ENCODE measurements at places on chromosomes 5 and 9. TPM values are rescaled to one million over a fixed set of nuclear protein-coding genes. Genes with fewer than 3 reads are reported as not detected.

DNA sequence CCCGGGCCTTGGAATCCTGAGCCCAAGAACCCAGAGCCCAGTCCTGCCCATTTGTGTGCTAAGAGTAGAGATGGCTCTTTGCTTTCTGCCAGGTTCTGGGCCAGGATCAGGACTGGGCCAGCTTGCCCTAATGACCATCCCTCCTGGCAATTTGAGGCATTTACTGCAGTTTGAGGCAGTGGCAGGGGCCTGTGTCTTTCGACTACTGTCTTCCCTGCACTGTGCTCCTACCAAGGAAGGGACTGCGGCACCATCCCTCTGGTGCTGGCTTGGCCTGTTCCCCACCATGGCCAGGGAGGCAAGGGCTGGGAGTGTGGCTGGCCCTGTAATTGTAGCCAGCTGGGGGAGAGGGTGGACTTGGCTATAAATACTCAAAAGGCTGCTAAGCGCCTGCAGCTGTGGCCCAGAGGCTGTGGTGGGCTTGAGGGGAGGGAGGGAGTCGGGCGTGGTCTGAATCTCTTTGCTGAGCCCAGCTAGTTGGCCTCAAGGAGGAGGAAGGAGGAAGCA, 4.6 kb downstream of the ENHO start:
- DNase-seq: no peak

GRCh38 chr5:9251379-9251980, 294.4 kb downstream of the SEMA5A start:
- DNase-seq: no peak

DNA sequence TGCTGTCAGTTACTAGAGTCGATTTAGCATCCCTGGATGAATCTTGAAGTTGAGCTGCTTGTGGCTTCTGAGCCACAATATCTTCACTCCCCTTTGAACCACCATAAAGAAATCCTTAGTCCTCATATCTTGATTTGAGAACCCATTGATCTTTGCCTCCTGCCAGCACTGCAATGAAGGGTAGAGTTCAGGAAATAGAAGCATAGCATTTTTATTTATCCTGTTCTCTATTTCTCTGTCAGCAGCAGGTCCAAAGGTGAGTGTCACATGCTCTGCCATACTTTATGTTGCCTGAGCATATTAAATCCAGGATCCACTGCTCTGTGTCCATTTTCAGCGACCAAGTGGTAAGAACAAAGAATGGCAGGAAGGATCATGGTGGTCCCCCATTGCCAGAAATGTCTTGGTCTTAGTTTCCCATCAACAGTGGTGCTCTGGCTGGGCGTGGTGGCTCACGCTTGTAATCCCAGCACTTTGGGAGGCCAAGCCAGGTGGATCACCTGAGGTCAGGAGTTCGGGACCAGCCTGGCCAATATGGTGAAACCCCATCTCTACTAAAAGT, 80.2 kb upstream of the PANK3 start:
- no peak for DNase-seq

GRCh38 chr5:94039101-94039500, 297.7 kb upstream of the POU5F2 start:
- no peak for DNase-seq

Gene C9orf43
- total RNA-seq: 0.12 TPM

DNA sequence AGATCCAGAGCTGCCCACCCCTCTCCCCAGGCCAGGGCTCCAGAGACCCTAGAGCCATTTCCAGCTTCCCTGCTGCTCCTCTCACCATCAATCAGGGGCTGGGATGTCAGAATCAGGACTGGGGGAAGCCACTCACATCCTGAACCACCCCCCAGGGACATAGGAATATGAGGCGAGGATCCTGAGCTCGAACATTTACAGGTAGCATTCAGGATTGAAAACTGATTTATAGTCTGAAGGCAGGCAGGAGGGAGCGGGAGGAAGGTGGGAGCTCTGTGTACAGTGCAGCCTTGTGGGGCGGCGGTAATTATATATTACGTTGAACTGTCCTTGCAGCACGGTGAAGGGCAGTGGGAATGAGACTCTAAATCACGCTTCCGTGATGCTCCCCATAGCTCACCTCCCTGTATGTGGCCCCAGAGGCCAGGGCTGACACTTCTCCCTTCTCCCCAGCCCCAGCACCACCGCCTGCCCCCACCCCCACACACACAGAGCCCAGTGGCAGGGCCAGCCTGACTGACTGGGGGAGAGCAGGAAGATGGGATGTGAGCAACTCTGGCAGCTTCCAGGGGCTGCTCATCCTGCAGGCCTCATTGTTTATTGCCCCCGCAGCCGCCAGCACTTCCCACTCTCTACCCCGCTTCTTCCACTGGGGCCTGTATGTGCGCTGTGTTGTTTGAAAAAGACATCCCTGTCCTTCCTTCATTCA, 76.0 kb upstream of the HSPA9 start:
- DNase-seq: no peak

Gene PDZD2
- total RNA-seq: under 0.01 TPM

Gene CCNI2
- 2.0 TPM for total RNA-seq

DNA sequence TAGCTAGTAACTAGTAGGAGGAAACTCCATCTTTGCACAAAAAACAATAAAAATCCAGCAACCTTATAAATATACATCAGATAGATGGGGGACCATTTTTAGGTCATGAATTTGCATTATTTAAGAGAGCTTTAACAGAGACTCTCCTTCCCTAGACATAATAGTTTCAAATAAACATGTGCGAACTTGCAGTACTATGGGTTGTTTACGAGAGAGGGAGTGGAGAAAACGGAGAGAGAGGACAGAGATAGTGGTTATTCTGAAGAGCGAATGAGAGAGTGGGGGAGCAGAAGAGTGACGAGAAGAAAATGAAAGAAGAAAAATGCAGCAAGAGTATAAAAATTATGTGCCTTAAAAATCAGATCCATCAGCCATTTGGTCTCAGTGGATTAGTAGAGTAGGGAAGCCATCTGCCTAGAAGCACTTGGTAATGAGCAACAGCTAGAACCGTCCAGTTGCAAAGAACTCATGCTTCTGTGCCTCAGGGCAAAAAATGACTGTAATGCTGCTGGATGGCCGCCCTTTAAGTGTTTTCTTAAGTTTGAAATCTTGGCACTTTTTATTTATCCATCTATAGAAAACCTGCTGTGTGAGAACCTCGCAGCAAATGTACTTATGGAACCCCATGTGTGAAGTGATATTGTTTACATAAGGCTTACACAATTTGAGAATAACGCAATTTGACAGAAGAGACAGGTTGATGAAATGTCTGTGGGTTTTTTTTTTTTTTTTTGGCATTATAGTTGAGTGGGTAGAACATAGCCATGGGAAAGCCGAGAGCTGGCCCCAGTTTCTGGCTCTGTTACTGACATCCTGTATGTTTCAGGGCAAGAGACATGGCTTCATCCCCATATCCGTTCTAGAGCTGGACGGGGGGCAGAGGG, 95.6 kb upstream of the ZNF608 start:
- peak; percentile 62 for DNase-seq

Gene SHOC1
- not detected for total RNA-seq

Gene SPINK13
- total RNA-seq: not detected

GRCh38 chr5:12110629-12111028, 206.4 kb upstream of the CTNND2 start:
- DNase-seq: no peak

Gene NEUROG1
- not detected for total RNA-seq

DNA sequence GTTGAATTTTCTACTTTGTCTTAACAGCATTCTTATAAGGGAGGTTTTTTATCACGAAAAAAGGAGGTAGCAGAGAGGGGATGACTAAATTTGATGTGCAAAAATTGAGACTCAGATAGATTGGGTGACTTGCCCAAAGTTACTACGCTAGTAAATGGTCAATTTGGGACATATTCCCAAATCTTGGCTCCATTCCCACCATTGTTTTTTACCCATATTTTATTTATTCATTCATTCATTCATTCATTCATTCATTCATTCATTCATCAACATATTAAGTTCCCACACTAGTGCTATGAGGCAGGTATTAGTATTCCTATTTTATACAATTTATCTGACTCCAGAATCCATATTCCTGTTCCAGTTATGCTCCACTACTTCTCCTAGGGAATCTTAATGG, 85.6 kb downstream of the HACD4 start:
- no peak for DNase-seq

GRCh38 chr9:77927265-77927664, 104.3 kb downstream of the GNAQ start:
- DNase-seq: peak; percentile 49

Gene KCNN2
- total RNA-seq: not detected

- DNase-seq: peak; percentile 3
These were observed 515.8 kb downstream of the KIF4B start for GRCh38 chr5:155529362-155529761.

GRCh38 chr5:142937374-142937773, 167.2 kb downstream of the ARHGAP26 start:
- DNase-seq: peak; percentile 34

DNA sequence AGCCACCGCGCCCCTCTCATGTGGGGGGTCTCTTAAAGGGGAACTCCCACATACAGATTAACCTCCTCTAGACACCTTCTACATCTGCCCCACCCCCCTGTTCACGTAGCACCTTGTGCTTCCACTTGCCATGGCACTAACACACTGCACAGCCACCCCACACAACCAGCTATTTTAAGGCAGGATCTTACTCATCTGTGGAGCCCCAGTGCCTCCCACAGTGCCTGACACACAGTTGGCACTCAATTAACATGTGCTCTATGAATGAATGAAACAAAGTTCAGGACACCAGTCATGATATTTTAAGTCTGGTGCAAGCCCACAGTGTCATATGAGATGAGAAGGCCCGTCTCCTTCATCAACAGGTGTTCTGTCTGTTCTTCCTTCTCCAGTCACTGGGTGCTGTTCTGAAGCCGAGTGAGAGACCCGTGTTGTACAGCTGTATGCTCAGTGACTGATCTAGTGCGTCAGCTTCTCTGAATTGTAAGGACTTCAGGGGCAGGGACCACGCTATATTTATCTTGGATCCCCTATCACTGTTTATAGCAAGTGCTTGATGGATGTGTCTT, 149.1 kb downstream of the TLE1 start:
- no peak for DNase-seq

DNA sequence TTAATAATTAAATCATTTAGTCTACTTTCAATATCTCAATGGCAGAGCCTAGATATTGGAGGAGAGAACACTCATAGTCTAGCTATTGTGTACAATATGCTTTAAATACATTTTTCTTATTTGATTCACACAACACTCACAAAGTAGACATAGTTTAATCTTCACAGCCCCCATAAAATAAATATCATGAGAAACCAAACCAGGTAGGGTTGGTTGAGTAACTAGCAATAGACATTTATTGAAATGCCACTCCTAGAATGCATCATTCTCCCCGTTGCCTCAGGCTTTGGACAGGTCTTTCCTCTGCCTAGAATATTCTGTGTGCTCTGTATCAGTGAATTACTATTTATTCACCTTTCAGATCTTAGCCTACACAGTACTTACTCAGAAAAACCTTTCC, 141.9 kb downstream of the CEMIP2 start:
- no peak for DNase-seq

DNA sequence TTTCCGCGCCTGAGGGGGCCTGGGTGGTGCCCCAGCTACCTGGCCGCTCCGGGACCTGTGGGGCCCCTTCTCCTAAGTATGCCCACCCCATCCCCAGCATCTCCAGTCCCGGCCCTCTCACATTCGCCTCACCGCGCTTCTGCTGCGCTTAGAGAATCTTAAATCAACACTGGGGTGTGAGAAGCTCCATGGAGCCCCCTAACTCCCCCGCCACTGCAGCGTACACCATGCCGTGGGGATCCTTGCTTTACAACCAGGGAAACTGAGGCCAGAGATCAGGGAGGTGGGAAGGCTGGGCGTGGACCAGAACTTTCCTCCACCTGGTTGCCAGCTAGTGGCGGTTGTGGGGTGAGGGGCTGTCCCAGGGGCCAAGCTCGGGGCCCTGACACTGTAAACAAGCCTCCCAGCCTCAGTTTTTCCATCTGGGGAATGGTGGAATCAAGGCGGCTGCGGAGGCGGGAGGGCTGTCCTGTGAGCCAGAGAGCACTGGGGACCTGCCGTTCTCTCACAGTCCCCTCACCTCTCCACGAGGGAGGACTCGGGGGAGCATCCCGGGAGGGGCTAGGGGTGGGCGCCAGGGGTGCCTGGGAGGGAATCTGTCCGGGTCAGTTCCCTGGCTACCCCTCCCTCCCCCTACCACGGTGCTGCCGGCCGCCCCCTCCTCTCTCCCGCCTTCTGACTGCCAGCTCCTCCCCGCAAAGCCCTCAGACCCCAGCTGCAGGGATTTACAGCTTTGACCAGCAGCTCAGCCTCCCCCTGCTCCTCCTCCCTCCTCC, 161.2 kb downstream of the C9orf50 start:
- no peak for DNase-seq

GRCh38 chr5:133298447-133298846, 246.6 kb downstream of the HSPA4 start:
- no peak for DNase-seq

DNA sequence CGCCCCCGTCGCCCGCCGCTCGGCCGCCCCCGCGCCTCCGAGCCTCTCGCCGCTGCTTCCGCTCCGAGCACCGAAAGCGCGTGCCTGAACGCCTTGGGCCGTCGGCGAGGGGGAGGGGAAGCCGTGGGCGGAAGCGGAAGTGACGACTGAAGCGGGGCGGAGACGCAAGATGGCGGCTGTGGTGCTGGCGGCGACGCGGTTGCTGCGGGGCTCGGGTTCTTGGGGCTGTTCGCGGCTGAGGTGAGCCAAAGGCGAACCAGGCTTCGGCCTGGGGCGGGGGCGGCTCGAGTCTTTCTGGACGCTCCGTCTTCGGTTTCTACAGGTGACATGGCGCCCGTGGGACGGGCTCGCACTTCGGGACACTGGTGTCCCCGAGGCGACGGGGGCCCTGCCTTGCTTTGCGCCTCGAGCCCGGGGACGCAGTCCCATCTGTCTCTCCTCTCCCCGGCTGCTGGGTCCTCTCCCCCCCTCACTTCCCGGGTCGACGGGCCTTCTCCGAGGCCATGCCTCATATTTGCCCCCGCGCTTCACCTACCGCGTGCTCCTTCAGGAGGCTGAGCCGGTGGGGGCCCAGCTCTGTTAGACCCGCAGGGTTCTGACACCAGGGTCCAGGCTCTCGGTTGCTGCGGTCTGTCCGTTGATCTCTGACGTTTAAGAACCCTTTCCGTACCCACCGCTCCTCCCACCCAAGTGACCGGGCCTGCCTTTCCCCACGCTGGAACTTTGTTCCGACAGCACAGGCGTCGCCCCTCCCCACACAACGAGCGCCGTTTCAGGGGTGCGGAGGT, at the start of the genes ENTR1 and PMPCA:
ENTR1 (minus strand) TSS at position 115 of the 788 bp plus-strand sequence. CDS start 217 bp downstream, outside the sequence.
PMPCA (plus strand) TSS at position 159 of the 788 bp plus-strand sequence; CDS start at position 170, 11 bp downstream.
- peak; percentile 81 for DNase-seq

DNA sequence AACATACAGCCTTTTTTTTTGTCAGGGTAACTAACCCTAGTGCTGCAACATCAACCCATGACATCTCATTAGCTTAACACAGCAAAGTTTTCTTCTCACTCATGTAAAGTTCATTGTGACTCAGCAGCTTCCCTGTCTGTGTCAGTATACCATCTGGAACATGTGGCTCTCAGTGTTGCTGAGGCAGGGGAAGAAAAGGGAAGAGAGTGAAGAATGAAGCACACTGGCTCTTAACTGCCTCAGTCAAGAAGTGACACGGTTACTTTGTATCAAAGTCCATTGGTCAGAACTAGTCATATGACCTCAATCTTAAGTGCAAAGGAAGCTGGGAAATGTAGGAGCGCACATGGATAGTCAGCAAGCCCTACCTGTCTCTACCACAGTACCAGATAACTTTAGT, 185.0 kb upstream of the ELL2 start:
- DNase-seq: peak; percentile 62

Measured in RPMI7951 (cell line).